ENCODE measurements at places on chromosomes 7 and 10.

- no peak for DNase-seq
Observed at GRCh38 chr10:68212721-68213352, 19.1 kb downstream of the ATOH7 start.

DNA sequence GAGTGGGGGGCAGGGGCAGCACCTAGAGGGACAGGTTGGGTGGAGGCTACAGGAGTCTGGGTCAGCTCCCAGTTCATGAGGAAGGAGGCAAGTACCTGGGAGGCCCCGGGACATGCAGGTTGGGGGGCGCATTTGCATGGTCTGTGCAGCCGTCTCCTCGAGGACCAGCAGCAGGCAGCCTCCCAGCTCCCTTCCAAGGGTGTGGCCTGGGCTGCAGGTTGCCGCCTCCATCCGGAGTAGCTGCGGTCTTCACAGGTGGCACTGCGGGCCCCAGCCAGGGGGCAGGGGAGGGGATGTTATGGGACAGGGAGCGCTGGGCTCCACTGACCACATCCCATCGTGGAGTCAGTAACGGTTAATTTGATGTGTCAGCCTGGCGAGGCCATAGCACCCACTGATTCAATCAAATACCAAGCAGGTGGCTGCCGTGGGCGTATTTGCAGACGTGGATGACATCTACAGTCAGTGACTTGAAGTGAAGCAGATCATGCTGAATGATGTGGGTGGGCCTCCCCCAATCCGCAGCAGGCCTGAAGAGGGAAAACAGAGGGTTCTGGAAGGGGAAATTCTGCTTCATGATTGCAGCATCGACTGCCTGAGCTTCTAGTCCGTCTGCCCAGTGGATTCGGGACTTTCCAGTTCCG lies 81.6 kb downstream of the PRKAG2 start:
- DNase-seq: peak; percentile 79

DNA sequence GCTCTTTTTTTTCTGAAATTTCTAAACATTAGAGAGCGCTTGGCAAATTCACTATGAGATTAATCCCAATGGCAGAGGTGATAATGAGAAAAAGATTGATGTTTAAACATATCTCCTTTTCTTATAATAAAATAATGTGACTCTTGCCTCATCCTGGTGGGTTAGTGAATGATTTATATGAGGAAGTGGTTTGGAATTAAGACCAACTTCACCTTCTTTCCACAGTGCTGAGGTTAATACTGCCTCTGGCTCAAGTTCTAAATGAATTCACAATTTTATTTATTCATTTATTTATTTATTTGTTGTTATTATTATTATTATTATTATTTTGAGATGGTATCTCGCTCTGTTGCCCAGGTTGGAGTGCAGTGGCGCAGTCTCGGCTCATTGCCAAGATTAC lies 40.5 kb upstream of the ADO start:
- DNase-seq: no peak

DNA sequence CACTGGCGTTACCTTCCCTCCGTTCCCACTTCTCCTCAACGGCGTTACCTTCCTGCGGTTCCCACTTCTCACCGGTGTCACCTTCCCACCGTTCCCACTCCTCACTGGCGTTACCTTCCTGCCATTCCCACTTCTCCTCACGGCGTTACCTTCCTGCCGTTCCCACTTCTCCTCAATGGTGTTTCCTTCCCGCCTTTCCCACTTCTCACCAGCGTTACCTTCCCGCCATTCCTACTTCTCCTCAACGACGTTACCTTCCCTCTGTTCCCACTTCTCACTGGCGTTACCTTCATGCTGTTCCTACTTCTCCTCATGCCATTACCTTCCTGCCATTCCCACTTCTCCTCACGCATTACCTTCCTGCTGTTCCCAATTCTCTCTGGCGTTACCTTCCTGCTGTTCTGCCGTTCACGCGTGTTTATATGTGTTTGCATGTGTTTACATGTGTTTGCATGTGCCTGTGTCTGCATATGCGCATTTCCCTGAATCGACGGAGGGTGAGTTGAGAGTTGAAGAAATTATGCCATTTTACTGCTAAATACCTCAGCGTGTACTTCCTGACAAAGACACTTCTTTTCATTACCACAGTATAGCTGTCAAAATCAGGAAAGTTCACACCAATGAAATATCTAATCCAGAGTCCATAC lies 23.2 kb upstream of the CFAP46 start:
- DNase-seq: no peak

- no peak for DNase-seq
Observed at GRCh38 chr10:133445268-133445732, 8.4 kb upstream of the SCART1 start.

DNA sequence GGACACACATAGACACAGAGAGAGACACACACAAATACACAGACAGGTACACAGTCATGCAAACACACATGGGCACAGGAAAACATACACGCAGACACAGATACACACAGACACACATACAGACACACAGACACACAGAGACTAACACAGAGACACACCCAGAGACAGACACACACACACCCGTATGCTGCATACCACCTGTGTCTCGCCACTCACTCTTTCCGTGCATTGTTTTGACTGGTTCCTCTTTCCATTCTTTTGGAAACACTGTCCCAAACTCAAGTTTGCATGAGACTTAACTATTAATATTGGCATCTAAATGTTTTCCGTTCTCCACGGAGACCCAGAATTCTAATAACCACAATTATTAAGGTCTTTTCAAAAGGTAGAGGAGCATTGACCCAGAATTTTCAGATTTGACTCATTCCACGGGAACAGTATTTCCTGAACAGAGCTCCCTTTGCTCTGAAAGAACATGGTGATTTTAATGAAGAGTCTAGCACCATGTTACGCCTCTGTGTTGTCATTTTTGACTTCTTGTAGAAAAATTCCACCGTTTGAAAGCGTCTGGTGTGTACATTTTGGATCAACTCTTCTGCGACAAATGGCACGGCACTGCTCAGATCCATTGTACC lies 141.2 kb upstream of the RNF32 start:
- DNase-seq: no peak

- no peak for DNase-seq
Observed at GRCh38 chr10:97571622-97572021, 957 bp upstream of the ANKRD2 start.

DNA sequence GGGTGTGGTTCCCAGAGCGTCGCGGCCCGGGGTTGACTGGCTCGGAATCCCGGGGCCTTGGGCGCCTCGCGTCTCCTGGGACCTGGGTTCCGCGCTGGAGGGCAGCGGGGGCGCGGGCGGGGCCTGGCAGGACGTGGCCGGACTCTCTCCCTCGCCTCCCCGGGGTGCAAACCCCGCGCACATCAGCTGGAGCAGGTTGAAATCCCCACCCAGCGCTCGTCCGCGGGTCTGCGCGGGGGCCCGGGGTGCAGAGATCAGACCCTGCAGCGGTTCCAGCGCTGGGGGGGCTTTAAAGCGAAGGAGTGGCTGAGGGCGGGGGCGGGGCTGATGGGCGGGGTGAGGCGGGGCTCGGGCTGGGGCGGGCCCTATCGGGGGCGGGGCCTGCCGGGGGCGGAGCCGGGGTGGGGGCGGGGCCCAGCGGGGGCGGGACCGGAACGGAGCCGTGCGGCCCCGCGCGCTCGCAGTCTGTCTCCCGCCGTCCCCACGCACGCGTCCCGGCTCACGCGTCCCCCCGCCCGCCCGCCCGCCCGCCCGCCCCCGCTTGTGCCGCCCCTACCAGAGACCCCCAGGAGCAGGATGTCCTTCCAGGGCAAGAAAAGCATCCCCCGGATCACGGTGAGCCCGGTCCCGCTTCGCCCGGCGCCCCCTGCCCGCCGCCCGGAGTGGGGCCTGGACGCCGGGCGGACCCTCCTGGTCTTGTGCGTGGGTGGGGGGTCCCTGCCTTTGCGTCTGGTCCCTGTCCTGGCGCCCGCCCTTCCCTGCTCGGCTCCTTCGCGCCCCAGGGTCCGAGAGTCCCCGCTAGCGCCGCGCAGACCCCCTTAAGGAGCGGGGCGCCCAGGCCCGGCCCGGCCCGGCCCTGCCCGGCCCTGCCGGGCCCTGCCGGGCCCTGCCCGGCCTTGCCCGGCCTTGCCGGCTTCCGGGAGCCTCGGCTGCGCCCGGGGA lies at the start of gene DPYSL4:
TSS of gene DPYSL4 (plus strand) at position 461 of the 942 bp plus-strand sequence. CDS start at position 577, 116 bp downstream.
- no peak for DNase-seq

DNA sequence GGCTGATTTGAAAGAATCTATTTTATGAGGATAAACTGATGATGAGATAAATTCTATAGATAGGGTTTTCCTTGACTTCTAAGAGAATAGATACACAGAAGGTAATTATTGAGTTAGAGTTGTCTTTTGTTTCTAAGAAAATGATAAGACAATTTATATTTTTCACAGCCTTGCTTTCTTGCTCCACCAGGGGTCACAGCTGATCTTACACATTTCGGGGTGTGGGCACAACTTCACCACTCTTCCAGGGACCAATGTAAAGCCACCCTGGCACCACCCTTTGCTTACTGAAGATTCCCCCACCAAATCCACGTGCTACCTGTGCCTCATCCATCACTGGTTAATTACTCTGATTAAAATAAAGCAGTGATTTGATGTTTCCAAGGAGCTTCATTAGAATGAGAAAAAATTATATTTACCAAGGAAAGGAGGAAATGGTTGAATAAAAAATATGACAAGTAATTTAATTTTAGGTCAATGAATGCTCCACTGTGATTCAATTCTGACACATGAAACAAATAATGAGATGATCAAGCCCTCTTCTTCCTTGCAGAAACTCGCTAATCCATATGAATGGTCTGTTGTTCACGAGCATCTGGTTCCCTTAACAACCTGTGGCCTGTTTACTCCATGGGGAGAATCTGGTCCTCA lies 177.3 kb upstream of the TNS3 start:
- DNase-seq: no peak

DNA sequence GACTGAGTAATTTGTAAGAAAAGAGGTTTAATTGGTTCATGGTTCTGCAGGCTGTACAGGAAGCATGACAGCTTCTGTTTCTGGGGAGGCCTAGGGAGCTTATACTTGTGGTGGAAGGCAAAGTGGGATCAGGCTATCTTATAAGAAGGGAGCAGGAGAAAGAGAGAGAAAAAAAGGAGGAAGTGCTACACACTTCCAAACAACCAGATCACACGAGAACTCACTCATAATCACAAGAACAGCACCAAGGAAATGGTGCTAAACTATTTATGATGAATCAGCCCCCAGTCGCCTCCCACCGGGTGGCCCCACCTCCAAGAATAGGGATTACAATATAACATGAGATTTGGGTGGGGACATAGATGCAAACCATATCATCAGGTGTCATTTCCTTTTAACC lies 89.1 kb upstream of the KCNMA1 start:
- DNase-seq: no peak

- no peak for DNase-seq
Observed at GRCh38 chr10:85105614-85106255, 777.3 kb downstream of the CCSER2 start.

DNA sequence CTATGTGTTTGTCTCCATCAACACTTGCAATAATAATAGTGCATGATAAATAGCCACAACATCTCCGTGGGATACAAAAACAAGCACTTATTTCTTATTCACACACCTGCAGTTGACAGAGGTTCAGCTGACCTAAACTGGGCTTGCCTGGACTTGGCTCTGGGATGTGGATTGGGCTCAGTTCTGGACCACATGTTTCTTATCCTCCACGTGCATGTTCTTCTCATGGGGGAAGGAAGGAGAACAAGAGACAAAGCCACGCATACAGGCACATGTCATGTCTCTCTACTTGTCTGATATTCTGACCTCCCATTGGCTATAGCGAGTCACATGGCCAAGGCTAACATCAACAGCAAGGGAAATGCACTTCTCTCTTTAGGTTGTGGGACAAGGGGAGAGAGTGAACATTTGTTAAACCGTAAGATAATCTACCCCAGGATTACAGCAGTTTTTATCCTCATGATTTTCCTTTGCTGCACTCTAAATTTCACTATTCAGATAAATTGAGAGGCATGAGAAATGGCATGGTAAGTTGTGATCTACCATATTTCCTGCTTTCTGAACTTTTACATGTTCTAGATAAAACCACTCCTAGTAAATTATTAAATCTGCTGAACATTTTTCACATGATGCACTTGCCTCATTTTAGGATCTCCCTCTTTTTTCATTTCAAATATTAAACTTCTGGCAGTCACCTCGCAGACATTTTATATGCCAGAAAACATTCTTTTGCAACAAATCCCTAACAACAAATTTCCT lies 33.7 kb downstream of the CFAP58 start:
- no peak for DNase-seq

- no peak for DNase-seq
Observed at GRCh38 chr10:112650588-112651030, 203.6 kb downstream of the VTI1A start.

GRCh38 chr10:33190406-33190805 lies 144.1 kb downstream of the NRP1 start:
- no peak for DNase-seq

DNA sequence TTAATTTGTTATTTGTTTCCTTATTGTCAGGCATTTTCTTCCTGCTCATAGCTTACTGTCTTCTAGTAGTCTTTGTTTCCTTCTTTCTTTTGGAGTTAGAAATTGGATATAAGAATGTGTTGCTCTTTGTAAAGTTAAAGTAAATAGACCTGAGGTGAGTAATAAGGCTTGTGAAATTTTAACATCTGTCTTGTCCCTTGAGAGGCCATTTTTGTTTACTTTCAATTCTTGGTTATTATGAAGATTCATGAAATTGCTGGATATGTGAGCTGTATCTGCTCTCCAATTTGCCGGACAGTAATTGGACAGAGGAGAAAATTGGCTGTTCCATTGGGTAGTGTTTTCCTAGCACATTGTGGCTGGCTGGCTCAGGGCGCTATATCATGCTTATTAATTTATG lies 260.7 kb downstream of the EXOC4 start:
- no peak for DNase-seq

DNA sequence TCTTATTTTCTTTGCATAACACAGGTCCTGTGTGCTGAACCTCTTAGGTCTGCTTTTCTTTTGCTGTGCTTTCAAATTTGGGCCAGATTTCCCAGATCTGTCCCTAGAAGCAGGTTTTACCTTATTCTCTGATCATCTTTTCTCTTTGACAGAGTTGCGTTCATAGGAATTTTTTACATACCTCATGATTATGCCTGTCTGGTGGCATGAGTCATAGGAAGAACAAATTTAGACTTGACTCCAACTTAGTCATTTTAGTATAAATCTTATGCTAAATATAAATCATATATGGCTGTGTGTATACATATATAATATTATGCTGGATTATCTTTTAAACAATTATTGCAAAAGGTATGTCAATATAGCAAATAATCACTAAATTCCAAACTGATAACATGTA lies 1038.9 kb downstream of the GRM8 start:
- DNase-seq: no peak
